ENCODE measurements at places on chromosomes 2 and 18.

- DNase-seq: no peak
Measured at GRCh38 chr2:5690286-5690685, 1.9 kb upstream of the SOX11 start.

- peak; percentile 66 for DNase-seq
Measured at GRCh38 chr2:101419096-101419663, 31.9 kb upstream of the CREG2 start.

DNA sequence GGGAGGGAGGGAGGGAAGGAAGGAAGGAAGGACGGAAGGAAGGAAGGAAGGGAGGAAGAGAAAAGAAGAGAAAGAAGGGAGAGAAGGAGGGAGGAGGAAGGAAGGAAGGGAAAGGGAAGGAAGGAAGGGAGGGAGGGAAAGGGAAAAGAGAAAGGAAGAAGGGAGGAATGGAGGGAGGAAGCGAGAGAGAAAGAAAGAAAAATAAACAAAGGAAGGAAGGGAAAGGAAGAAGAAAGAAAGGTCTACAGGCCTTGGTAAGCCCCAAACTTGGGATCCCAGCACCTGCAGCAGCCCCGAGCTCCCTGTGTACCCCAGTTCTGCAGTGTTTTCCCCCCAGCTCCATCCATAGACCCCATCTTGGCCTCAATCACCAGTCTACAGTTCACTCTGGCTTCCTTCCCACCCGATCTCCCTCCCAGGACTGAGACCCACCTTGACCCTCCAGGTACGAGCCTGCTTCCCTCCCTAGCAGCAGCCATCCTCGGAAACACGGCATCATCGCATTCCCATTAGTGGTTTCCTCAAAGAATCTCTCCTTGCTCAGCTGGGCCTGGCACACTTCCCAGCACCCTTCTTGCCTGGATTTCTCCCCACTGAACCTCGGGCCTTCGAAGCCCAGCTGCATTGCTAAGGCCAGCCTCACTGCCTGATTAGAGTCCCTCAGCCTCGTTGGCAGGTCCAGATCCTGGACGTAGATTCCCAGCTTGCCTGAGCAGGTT lies 46.1 kb upstream of the SH3BP4 start:
- no peak for DNase-seq

DNA sequence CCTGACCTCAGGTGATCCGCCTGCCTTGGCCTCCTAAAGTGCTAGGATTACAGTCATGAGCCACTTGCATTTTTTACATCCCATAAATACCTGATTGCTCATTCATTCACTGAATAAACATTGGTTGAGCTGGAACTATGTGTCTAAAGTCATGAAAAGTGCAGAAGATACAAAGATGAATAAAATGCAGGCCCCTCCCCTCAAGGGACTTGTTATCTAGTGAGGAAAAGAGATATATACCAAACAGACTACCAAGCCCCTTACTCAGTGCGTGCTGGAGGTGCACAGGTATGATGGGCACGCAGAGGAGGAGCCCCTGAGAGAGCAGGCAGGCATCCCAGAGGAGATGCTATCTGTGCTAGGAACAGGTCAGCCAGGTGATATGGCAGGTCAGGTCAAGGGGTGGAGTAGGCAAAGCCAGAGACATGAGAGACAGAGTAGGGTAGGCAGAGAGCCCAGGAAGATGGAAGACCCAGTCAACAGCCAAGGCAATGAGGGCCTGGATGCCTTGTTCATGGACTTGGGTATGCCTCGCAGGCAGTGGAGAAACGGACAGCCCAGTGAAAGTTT lies 7.7 kb downstream of the FHL2 start:
- DNase-seq: peak; percentile 69

- DNase-seq: no peak
Measured at GRCh38 chr2:237309011-237309410, 105.0 kb downstream of the COL6A3 start.

DNA sequence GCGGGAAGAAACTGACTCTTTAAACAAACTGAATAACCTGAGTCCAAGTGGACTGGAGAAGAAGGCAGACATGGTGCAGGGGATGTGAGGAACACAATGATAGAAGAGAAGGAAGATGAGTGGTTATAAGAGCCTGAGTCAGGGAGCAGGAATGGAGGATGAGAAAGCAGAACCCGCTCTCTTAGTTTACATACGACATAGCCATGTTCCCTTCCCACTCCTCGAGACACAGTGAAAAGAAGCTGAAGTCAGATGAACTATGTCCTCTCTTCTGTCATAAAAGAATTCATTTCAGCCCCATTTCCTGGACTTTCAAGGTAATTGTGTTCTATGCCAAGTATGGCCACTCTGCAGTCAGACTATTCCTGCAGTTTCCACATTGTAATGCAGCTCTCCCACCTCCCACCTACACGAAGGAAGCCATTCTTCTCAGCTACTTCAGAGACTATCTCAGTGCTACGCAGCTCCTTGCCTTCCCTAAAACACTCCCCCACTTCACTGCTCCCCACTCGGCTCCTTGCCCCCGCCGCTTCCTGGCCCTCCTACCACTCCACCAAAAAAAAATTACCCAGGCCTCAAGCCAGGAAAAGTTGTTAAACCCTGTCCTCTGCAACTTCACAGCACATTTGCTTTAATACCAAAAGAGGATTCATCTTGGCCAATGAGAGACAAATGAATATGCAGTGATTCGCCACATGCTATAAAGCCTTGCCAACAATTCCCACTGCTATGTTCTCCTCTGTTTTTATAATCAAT lies 323.4 kb upstream of the EPHA4 start:
- no peak for DNase-seq
